ENCODE measurements at places on chromosomes 11 and 22. TPM values are rescaled to one million over a fixed set of nuclear protein-coding genes. Genes with fewer than 3 reads are reported as not detected.

- DNase-seq = peak; percentile 26
These were observed 417.8 kb downstream of the MIAT start for GRCh38 chr22:27075028-27075678.

The OR52E8 gene
- total RNA-seq = not detected

The MPPED2 gene
- total RNA-seq = not detected

The TMA7B gene
- total RNA-seq = not detected

The BIRC3 gene
- 0.97 TPM for total RNA-seq

DNA sequence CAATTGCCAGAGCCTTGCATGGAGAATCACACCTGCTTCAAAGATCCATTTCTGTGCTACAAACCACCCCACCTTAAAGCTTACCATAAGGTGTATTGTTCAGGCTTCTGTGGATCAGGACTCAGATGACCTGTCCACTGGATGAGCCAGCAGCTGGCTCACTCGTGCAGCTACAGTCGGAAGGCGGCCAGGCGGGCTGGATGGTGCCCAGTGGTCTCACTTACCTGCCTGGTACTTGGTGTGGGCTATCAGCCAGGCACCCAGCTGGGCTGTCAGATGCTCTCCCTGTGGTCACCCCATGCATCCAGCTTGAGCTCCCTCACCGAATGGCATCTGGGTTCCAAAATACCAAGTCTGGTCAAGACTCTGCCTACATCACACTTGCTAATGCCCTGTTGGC lies 10.9 kb upstream of the APOBEC3B start:
- DNase-seq = no peak

The C11orf21 gene
- not detected for total RNA-seq

DNA sequence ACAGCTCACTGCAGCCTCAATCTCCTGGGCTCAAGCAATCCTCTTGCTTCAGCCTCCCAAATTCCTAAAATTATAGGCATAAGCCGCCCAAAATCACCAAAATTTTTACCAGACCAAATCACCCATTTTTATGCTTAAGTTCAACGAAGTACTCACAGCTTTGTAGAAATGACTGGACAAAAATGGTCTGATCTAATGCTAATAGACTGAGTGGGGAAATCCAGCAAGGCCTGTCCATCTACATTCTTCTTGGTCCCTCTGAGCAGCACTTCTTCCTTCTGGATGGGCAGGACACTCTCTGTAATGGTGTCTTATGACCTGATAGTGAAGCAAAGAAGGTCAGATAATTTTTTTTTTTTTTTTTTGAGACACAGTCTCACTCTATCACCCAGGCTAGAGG lies 18.7 kb upstream of the OR6X1 start:
- DNase-seq = no peak

The MS4A6E gene
- total RNA-seq = not detected

GRCh38 chr11:88414385-88414861 lies 76.9 kb upstream of the CTSC start:
- peak; percentile 77 for DNase-seq

The CYB5R2 gene
- total RNA-seq = 11.5 TPM

DNA sequence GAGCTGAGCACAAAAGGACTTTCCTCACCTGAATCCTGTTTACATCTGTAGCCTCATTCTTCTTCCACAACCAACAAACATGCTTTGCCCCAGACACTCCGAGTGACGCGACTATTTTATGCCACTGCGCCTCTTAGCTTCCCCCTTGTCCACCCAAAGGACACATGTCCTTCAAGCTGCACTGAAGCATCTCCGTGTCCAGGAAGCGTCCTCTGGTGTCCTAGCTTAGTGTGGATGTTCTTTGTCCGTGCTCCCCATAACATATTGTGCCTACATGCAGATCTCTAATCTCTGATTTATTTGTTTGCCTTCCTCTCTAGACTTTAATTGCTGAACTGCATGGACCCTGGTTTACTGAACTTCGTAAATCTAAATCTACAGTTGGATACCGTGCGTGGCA lies 20.1 kb upstream of the CECR2 start:
- no peak for DNase-seq

DNA sequence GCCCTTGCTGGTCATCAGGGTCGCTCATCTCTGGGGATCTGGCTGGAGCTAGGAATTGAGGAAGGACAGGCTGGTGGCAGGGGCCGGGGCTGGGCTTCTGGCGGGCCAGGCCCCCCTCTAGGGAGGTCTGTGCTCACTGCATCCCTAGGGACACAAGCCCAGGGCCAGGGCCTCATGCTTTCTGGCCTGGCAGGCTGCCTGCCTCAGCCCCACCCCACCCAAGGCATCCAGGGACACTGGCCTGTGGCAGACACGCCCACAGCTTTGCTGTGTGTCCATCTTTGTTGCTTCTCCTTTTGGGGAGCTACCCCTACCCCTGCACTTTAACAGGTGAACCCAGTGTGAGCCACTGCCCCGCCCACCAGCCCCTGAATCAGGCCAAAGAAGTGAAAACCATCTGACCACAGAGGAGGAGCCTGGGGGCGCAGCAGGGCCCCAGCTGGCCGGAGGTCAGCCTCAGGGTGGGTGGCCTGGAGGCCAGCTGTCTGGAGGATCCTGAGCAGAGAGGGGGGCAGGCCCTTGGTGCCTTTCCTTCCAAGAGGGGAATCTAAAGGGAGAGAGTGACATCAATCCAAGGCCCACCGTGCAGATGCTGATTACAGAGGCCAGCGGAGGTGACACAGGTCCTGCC lies 26.8 kb upstream of the CELSR1 start:
- DNase-seq = no peak

DNA sequence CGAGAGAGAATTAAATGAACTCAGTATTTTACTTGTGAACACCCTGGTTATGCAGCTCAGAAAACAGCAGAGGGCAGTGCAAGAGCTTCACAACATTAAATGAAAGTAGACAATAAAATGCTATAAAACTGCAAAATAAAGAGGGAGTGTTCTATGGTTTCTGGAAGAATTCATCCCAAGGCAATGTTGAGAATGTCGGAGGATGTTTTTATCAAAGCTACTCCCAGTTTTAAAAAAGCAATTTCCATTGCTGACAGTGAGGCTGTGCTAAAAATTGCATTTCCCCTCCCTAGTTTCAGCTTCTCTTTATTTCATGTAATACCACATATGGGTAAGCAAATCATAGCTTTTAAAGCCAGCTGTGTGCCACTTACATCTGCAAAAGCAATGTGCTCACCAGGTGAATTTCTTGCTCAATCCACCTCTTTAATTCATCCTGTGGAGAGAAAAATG lies 296.8 kb downstream of the RAB38 start:
- peak; percentile 74 for DNase-seq

The DGCR6 gene
- 0.86 TPM for total RNA-seq

The CXCR5 gene
- total RNA-seq = not detected

The ST14 gene
- not detected for total RNA-seq

The OPCML gene
- 1.6 TPM for total RNA-seq

The UPK3A gene
- not detected for total RNA-seq

- no peak for DNase-seq
These were observed 2.1 kb downstream of the MAPK8IP1 start for GRCh38 chr11:45887587-45887986.

DNA sequence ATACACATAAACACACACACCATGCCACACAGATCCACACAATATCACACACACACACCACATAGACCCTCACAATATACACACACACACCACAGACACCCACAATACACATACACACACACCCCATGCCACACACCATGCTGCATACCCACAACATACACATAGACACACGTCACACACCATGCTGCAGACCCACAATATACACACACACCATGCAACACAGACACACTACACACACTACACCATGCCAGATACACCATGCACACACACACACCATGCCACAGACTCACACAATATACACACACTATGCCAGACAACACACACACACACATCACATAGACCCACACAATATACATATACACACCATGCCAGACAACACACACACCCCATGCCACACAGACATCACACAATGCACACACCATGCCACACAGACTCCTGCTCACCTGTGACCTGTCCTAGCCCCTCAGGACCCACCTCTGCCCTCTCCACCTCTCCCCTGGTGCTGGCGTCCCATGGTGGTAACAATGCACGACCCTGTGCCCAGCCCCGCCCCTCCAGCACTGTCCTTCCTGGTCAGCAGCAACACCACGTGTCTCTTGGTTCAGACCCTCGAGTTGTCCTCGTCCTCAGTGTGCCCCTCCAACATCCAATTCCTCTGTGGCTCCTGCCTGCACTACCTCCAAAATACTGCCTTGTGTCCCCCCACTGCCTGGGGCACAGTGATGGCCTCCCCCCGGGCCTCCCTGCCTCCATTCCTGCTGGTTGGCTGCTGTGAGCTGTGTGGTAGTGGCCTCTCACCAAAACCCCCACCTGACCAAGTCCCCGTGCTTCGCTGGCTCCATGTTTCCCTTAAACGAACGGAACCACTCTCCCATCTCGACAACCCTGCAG lies 23.7 kb upstream of the RFPL3 start:
- no peak for DNase-seq

- DNase-seq = peak; percentile 63
These were observed 76.3 kb downstream of the FAM168A start for GRCh38 chr11:73521621-73522020.

All from GM23248 (cell line).